ENCODE measurements at places on chromosomes 5 and 9.
A peak's percentile ranks its signal among the peaks of the same experiment; 100 is the strongest.

DNA sequence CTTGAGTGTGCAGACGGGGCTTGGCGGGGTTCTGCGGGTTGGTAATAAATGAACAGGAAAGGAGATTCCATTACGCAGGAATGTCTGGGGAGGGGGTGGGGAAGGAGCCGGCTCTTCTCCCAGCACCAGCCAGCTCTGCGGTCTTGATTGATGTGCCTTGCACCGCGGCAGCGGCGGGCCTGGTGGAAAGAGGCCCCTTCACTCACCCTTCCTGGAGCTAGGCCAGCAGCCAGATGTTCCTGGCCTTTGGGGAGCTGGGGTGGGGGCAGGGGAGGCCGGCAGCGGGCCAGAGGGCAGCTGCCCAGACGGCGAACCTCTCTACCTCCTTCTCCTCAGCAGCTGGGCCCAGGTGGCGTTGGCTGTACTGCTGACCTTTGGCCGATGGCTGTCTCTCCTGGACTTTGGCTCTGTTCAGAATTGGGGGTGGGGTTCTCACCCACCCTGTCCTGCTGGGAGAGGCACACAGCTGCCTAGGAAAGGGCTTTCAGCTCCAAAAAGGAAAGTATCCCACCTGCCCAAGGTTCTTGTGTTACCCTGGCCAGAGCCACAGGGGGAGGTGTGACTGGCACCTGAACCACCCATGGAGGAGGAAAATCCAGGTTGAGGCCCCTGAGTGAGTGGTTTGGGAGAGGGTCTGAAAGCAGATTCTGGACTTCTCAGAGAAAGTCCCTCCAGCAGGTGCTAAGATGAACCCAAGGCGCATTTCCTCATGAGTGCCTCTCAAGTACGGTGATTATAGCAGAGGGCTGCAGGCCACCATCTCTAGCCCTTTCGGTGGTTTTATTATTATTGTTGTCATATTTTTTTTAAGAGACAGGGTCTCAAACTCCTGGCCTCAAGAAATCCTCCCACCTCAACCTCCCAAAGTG, 58.0 kb upstream of the SYNPO start:
- DNase-seq: no peak

DNA sequence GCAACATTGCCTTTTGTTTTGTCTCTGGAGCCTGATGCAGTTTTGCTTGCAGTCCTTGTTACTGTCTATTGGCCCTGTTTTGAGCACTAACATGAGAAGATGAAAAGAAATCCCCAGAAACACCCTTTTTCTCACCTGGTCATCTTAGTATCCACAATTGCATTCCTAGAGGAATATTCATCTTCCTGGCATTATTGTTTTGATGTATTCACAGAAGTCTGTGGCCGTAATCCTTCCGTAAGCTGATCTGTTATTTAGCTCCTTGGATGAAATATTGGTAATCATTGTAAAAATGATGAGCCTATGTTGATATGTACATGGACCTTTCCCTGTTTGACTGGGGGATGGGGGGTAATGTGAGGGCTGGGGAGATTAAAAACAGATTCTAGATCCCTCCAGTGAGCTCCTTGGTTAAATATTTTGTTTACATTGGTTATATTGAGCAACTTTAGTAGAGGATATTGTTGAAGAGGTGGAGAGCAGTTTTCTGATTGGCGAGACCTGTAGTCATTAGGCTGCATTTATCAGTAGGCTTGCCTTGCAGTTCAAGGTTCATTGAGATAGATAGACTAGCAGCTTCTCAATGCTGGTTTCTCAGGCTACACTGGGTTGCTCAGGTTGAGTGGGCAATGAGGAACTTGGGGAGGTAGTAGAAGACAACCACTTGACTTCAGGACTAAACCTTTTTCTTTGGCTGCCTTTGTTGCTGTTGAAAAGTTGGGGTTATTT, 117.5 kb downstream of the MACIR start:
- no peak for DNase-seq

DNA sequence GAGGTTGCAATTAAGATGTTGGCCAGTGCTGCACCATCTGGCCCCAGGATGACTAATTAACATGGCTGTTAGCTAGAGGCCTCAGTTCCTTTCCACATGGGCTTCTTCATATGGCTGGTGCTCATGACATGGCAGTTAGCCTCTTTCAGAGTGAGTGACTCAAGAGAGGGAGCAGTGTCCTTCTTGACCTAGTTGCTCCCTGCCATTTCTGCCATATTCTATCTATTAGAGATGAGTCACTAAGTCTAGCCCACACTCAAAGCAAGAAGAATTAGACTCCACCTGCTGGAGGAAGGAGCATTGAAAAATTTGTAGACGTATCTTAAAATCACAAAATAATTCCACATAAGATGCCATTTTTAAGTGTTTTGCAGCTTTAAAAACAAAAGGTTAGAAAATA, 651.2 kb upstream of the CCNG1 start:
- no peak for DNase-seq

GRCh38 chr9:37503736-37504135, 18.0 kb downstream of the POLR1E start:
- peak; percentile 29 for DNase-seq

GRCh38 chr5:126044111-126044668, 379.0 kb upstream of the GRAMD2B start:
- peak; percentile 30 for DNase-seq

- no peak for DNase-seq
Measured at GRCh38 chr9:61673247-61673646, 483.4 kb downstream of the SPATA31A7 start.

GRCh38 chr5:112634796-112635195, 102.9 kb upstream of the APC start:
- DNase-seq: no peak

GRCh38 chr9:74173284-74173683, 323.9 kb upstream of the RORB start:
- DNase-seq: no peak

DNA sequence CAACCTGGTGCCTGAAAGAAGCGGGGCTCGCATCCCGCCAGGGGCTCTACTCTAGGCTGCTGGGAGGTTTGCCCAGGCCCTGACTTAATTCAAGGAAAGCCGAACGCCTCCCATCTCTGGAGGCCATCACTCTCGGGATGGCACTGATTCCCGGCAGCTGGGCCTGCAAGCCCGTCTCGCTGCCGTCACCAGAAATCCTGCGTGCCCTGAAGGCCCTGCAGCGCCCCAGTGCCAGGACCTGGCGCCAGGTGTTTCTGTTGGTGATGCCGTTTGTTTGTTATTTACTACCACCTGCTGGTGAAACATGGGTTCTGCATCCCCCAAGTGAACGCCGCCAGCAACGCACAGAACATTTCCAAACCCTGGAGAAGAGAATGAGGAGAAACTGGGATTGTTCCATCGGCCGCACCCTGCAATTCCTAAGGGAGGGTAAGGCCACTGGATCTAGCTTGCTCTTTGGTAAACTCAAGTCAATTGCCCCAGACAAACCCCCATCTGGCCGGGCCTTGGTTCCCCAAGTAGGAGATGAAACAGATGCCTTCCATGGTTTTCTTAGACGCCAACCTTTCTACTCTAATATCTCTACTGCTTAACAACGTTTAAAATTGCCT, 77.9 kb downstream of the AK8 start:
- DNase-seq: peak; percentile 91

DNA sequence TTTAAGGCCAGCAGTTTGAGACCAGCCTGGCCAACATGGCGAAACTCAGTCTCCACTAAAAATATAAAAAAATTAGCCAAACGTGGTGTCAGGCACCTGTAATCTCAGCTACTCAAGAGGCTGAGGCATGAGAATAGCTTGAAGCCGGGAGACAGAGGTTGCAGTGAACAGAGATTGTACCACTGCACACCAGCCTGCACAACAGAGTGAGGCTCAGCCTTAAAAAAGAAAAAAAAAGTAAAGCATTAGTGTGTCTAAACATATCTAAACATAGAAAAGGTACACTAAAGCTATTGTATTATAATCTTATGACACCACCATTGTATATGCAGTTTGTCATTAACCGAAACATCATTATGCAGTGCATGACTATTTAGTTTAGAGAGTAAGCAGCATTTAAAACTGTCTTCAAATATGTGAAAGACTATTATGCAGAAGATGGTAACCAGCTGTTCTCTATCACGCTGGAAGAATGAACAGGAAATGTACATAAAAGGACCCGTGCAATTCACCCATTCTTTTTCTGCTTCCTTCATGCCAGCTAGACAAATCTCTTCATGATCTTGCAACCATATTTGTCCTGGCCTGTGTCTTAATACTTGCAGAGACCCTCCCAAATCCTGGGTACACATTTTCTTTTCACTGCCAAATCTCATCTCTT, 58.6 kb downstream of the ITGA1 start:
- DNase-seq: no peak

DNA sequence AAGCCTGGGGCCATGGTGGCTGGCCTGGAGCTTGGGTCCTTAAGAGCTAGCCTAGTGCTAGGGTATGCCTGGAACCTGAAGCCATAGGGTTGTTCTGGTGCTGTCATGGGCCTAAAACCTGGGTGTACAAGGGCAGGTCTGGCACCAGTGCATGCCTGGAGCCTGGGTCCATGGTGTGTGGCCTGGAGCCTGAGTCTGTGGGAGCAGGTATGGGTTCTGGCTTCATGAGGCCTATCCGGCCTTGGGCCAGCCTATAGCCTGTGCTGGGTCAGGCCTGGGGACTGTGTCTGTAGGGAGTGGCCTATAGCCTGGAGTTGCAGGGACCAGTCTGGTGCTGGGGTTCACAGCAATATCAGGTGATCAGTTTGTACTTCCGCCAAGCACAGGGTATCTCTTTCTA, 347.2 kb upstream of the MEF2C start:
- DNase-seq: no peak
